Activated naive CD4-positive, alpha-beta T cell treated with anti-CD3 and anti-CD28 coated beads for 36 hours (primary cell): ENCODE measurements at places on chromosomes 16 and 17.
A peak's percentile ranks its signal among the peaks of the same experiment; 100 is the strongest.

DNA sequence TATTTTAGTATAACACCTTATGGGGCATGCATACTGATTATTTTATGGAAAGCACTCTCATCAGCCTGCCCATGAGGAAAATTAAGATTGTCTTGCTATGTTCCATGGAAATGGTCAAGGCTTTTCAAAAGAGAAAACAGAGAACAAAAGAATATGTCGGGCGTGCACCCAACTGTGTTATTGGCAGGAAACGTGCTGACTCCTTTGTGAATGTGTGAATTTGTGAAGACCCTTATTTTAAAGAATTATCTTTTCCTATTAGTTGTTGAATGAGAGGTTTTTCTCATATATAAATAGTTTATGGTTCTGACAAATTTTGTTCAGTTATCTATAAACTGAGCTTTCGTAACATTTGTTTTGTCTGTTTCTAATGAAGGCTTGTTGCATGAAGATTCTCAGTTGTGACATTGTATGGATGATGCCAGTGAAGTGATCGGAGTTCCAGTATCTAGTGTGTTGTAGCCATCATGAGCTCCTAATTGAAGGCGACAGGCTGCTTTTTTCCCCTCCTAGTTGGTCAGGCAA lies 180.0 kb downstream of the BCAS3 start:
- no peak for DNase-seq

DNA sequence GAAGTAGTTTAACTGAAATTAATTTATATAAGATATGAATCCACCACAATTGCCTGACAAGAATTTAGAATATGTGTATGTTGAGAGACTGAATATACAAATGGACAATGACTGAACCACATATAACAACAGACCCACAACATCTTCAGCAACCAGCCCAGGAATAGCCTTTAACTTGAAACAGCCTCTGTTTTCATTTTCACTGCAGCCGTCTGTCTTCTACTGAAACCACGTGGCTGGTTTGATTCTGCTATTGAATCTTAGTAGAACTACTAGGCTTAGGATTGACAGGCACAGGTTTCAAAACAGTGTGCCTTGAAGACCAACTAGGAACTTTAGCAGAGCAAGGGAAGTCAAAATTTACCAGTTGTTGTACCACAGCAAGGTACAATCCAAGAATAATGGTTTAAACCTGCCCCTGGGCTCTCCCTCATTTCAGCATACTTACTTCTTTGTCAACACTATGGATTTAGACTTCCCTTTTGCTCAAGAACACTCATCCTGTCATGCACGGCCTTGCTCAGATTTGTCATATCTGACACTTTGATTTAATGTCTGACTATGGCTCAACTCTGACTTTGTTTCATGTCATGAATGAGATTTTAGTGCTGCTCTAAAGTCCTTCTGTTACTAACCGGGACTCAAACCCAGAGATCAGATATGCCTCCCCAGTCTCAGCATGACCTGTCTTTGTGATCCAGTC lies 355.0 kb downstream of the KIF2B start:
- DNase-seq, result no peak

GRCh38 chr17:16086957-16087356 lies 87.3 kb downstream of the TTC19 start:
- DNase-seq, result no peak

GRCh38 chr16:9836118-9836736 lies 346.0 kb downstream of the GRIN2A start:
- DNase-seq, result peak; percentile 9

- no peak for DNase-seq
Observed at GRCh38 chr16:67770346-67770991, 35.9 kb downstream of the RANBP10 start.

DNA sequence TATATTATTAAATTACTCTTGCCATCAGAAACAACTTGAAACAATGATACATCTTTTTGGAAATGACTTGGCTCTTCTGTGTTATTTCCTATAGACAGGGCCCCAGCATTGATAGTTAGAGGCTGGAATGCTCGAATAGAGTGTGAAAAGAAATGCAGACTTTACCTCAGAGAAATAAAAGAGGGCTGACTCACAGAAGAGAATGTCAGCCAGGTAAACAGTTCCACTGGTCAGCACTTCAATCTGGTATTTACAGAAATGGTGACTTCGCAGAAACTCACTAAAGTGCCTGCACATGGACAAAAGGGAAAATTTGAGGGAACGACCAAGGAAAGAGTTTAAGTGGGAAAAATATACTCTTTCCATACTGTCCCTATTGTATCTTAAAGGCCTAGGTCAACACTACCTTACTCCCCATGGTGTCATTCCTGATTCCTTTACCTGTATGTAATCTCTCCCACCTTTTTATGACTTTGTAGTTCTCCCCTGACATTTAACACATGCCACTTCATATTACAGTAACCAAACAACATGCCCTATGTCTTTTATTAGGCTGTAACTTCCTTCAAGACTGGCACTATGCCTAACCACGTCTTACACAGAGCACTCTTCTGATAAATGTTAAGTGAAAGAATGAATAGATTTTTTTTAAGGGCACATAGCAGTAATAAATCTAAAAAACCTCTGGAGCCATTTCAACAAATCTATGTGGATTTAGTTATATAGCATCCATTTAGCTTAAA lies 36.7 kb downstream of the AKAP10 start:
- no peak for DNase-seq

GRCh38 chr16:8634991-8635736 lies 13.7 kb downstream of the METTL22 start:
- DNase-seq, result no peak

- DNase-seq, result no peak
Observed at GRCh38 chr17:5380491-5381135, 38.8 kb downstream of the NUP88 start.

DNA sequence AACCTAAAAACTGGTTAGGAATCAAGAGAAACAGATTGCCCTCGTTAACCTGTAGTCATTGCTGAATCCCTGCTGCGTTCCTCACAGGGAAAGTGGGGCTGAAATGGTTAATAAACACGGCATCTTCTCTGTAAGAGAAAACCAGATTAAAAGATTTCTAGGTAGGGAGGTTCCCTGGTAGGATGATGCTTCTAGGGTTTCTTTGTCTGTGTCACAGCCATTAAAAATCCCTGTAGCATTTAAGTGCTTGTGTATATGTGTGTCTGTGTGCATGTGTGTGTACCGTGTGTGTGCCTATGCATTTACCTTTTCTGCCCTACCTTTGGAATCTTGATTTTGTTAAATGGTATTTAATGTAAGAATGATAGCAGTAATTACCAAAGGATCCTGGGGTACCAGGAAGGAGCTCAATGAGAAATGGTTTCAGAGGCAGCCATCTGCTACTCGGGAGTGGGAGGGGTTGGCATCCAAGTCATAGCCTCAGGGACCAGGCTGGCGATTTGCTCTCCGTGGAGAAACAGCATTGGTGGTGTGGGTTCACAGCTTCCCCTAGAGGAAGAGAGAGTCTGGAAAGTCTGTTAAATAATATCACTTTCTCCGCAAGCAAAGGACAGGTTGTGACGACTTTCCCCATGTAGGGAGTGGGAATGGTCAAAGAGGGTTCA lies 177.1 kb downstream of the HS3ST4 start:
- DNase-seq, result no peak

DNA sequence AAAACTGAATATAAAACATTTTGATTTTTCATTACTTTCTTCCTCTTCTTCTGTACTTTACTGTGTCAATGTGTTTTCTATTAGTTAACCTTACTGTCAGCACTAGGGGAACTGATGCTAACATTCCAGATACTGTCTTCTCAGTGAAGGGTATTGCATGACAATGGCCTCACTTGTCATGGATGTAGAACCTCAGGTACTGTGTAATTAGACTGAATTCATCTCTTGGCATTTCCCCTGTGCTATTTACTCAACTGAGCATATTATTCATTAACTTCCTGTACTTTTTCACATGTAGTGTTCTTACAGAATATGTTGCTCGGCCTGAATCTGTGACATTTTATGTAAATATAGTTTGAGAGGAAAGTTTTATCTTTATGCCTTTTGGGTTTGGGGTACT lies 237.0 kb downstream of the CA10 start:
- no peak for DNase-seq
